ENCODE measurements at places on chromosomes 5 and 9.

GRCh38 chr9:80375477-80375876, 803.7 kb downstream of the TLE4 start:
- no peak for DNase-seq

DNA sequence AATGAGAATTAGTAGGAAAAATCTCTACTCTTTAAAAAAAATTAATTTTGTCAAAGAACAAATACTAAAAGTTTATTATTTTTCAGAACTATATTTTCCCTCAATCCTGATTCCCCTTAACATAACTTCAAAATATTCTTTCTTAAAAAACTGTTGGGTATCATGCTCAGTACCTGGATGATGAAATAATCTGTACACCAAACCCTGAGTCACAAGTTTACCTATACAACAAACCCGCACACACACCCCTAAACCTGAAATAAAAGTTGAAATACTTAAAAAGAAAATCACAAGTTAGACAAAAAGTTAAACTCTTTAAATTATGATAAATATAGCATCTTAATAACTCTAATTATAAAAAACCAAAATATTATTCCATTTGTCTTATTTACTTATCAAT, 812.3 kb downstream of the MAT2B start:
- no peak for DNase-seq

GRCh38 chr9:92444841-92445240, 20.6 kb upstream of the OMD start:
- DNase-seq = no peak

- no peak for DNase-seq
Measured at GRCh38 chr5:6578676-6579343, 54.0 kb downstream of the NSUN2 start.

GRCh38 chr9:136550439-136551289, 4.8 kb upstream of the NOTCH1 start:
- no peak for DNase-seq

DNA sequence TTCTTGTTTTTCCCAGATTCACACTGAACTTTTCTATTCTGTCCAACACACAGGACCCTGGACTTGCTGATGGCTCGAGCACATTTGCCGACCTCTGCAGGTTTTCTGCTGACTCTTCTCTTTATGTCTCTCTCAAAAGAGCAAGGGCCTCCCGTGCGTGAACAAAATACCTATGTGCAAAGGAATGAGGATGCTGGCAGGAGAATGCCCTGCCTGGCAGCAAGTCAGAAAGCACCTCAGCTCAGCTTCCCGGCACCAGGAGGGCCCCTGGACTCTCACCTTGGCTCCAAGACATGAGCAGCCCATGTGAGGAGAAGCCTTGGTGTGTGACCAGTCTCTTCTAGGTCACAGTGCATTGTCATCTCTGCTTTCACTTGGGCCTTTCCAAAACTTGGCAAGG, 36.1 kb downstream of the PAPPA start:
- no peak for DNase-seq

DNA sequence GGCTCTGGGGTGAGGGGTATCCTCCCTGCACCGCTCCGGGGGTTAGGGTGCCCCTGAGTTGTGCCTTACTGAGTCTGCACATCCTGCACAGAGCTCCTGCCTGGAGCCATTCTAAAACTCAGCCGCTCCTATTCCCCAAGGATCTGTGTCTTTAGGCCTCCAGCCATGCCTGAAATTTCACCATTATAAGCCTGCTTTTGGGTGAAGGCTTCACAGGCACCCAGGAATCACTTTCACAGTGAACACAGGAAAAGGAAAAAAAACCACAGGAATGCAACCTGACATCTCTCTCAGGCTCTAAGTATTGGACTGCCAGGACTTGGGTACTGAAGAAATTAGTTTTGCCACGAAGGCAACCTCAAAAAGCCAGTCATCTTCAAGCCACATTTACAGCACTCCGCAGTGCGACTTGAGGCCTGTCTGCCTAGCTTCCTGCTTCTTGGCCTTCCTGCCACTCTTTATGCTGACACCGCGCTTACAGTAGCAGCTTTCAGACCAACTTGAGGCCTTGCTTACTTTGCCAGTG, 30.9 kb downstream of the GALNT10 start:
- DNase-seq = peak; percentile 38

DNA sequence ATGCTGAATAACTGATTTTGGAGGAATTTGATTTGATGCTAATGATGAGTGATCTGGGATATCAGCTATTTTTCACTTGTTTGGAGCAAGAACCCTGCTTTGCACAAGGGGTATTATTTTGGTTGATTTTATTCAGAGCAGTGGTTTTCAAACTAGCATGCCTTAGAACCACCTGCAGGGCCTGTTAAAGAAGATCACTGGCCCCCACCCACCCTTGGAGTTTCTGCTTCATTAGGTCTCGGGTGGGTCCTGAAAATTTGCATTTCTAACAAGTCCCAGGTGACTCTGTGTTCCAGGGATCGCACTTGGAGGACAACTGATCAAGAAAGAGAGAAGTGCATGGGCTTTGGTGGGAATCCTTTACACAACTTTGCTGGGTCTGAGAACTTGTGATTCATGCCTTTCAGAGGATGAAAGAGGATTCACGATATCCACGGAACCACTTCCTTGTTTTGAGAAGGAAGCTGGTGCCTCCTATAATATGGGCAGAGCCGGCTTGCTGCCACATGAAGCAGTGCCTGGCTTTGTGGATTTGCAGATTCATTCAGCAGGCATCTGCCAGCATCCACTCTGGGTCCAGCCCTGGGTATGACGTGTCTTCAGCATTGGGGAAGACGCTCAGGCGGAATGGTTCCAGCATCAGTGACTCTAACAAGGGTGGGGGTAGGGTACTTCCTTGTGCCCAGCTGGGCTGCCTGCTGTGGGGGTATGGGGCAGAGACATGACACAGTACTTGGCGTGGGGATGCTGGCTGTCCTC, 106.6 kb upstream of the PITX1 start:
- no peak for DNase-seq

- DNase-seq = no peak
Measured at GRCh38 chr9:17600962-17601593, 22.2 kb downstream of the SH3GL2 start.

- no peak for DNase-seq
Measured at GRCh38 chr5:76709762-76710161, 6.2 kb upstream of the F2R start.

GRCh38 chr9:85742597-85742936, 813 bp upstream of the AGTPBP1 start:
- no peak for DNase-seq

DNA sequence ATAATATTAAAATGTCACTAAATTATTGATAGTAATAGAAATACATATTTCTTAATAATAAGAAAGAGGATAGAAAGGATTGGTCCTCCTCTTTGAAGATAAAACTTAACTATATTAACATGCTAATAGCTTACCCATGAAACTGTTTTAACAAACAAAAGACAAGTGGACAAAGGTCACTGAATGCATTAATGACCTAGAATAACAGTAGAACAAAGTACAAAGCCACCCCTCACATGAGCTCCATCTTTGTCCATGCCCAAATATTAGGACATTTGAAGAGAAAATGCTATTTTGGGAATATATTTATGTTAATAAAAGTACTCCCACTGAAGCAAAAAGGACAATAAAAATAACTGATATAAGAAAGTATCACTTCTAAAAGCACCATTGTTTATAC, 34.1 kb upstream of the SLC22A5 start:
- DNase-seq = no peak

DNA sequence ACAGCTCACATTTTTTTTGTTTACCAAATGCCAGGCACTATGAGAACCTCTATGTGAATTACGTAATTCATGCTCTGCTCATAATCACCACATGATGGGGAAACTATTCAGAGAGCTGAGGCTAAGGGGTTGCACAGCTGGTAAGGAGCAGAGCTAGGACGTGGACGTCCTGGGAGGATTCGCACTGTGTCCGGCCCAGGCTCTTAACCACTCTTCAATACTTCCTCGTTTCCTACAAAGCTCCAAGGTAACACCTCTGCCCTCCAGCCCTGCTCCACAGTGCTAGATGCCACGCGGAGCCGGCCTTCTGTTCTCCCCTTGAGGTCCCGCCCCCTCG, 8.7 kb downstream of the PHF19 start:
- DNase-seq = no peak

DNA sequence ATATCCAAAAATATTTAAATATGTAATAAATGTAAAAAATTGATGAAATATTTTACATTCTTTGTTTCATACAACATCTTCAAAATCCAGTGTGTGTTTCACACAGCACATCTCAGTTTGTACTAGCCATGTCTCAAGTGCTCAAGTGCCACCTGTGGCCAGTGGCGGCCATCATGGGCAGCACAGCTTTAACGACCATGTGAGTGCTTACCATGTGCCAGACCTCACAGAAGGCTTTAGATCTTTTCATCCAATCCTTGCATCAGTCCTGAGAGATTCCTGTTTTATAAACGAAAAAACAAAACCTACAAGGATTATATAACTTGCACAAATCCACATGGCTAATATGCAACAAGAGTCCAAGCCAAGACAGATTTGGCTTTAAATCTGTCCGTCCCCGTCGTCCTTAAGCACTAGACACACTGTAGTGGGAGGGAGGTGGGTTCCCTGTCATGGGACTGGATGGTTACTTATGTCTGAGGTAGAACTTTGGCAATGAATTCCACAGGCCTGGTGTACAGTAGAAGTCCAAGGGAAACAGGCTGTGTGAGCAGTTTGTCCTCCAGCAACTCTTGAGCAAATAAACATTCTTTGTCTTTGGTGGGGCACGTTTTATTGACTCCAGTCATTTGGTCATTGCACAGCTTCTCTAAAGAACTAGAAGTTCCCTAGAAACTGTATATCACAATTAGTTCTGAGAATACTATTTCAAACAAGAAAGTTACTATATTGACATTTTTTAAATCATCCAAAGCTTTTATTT, 25.0 kb upstream of the F2R start:
- no peak for DNase-seq

DNA sequence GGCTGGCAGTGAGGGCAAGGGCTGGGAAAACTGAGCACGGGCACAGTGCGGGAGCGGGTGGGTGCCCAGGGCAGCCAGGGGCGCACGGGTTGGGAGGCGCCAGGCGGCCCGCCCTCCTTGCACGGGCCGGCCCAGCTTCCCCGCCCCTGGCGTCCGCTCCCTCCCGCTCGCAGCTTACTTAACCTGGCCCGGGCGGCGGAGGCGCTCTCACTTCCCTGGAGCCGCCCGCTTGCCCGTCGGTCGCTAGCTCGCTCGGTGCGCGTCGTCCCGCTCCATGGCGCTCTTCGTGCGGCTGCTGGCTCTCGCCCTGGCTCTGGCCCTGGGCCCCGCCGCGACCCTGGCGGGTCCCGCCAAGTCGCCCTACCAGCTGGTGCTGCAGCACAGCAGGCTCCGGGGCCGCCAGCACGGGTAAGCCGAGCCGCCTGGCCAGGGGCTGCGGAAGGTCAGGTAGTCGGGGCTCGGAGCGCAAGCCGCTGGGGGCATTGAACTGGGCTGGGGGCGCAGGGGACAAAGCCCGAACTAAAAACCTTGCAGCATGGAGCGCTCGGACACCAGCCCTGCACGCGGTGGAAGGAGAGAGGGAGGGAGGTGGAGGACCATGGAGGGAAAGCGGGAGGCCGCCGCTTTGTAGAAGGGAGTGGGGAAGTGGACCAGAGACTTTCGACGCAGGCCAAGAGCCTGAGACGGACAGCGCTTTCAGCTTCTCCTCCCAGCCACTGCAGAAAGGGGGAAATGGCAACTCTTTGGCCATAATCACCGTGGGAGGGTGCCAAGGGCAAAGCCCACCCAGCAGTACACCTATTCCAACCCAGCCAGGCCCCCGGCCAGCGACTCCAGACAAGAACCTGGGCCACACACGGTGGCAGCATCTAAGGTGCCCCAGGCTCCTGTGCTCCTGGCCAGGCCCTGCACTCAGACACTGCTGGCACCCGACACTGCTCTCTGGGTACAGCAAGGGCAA, at the start of gene TGFBI:
TSS of gene TGFBI (plus strand) at position 207 of the 961 bp plus-strand sequence. CDS start at position 275, 68 bp downstream.
- DNase-seq = no peak

DNA sequence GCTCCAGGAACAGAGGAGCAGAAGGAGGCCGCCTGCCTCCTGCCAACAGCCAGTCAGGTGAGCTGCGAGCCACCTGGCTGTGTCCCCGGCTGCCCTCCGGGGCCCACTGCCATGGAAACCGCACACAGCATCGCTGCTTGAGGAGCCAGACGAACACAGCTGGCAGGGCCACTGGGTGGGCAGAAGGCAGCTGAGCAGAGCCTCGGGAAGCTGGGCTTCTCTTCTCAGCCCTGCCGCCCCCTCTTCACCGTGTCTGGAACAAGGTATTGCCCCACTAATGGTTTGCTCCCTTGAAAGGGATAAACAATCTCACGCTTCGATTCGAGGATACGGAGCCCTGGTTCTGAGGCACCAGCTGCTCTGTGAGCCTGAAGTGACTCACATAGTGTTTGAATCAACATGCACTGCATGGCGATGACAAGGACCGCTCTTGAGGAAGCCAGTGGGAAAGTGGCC, 63.7 kb upstream of the RUFY1 start:
- no peak for DNase-seq

- DNase-seq = no peak
Measured at GRCh38 chr9:134346151-134346550, 19.9 kb downstream of the RXRA start.

DNA sequence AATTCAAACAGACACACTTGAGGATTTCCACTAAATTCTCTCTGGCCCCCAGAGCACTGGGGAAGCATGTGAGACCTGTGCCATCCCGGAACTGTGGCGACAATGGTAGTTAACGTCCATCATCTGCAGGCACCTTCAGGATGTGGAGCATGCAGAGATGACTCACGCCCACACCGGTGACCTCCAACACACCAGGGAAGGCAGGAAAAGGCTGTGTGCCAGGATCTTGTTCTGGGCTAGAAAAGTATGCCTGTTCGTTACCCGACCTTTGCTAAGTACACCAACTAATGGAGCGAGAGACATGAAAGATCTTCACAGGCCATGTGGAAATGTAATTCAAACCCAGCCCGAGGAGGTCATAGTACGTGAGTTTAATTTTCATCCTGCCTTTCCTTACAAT, 208.8 kb downstream of the MELK start:
- DNase-seq = no peak

GRCh38 chr9:68844631-68845612, 139.9 kb downstream of the PIP5K1B start:
- no peak for DNase-seq

DNA sequence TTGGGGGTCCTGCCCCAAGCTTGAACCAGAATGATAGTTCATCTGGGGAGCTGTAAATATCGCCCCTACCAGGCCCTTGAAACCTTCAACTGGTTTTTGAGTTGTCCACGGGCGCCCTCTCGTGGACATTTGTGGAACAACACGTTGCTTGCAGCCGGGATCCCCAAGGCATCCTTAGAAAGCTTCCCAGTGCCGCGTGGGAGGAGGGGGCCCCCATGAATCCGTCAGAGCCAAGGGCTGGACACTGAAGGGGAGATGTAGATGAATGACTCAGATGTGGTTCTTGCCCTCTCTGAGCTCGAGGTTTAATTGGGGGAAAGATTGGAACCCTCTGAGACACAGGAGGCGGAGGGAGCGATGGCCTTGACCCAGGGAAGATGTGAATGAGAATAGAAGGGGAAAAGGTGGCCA, 31.8 kb upstream of the ORM1 start:
- DNase-seq = peak; percentile 54
